ENCODE measurements at places on chromosomes 3 and 15.

GRCh38 chr3:187473778-187474406, 105.7 kb downstream of the RTP4 start:
- DNase-seq: no peak

- no peak for DNase-seq
Measured at GRCh38 chr3:134094491-134094890, 64.8 kb upstream of the SLCO2A1 start.

DNA sequence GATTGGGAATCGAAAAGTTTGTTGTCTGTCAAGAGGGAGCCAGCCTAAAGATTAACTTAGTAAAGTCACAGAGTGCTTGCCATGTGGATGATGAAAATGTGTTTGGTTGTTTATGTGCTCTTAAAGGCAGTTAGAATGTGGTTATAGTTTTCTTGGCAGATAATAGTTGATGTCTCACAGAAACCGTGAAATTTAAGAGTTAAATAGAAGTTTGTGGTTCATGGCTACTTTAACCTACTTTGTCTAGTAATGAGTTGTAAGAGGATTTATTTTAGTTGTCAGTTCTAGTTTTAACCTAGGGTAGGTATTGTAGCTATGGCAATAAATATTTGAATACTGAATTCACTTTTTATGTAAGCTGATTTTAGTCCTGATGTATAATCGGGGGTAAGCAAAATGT, 36.4 kb upstream of the EIF3J start:
- DNase-seq: no peak

DNA sequence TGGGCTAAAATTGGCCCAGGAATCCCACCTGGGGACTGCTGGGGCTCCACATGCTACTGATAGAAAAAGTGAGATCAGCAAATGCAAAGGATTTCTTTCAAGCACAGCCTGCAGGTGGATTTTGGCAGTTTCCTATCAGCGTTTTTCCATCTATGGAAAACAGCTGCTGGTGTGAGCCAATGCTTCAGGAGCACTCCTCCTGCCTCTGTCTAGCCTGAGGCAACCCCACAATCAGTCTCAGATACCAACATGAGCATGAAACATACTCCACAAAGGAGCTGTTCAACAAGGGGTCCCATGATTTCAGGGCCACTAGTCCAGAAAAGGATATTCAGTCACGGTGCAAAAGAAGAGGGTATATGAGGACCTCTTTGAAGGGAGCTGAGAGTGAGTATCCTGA, 311.5 kb upstream of the THBS1 start:
- DNase-seq: no peak

DNA sequence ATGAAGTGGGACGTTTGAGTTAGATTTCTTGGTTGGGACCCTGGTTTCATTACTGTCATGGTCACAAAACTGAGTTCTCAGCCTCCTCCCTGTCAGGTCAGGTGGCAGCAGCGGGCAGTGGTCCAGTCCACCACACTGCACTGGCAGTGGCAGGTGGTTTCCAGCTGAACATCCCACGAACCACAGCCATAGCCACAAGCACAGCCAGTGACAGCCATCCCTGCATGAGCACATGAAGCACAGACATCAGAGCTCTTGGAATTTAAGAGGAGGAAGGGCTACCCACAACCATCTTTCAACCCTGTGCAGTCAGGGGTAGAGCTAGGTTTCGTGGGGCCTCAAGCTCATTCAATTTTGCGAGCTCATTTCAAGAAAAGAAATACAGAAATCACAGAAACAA, 1.5 kb downstream of the RETNLB start:
- no peak for DNase-seq

DNA sequence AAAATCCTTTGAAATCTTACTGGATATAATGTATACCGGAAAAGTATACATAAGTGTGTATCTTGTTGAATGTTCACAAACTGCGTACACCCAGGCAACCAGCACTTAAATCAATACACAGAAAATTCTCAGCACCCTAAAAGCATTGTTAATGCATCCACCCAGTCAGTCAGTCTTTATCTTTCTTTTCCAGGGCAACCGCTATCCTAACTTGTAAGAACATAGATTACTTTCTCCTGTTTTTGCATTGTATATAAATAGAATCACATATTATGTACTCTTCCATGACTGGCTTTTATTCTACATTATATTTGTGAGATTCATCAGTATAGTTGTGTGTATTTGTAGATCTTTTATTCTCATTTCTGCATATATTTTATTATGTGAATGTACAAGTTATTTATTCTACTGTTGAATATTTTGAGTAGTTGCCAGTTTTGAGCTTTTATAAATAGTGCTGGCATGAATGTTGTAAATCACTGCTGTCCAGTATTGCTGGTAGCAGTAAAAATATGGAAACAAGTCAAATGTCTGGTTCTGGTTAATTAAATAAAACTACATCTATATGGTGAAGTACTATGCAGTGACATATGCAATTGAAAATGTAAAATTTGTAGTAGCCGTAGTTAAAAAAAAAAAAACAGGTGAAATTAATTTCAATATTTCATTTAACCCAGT, 62.1 kb downstream of the PDCD6IP start:
- no peak for DNase-seq

DNA sequence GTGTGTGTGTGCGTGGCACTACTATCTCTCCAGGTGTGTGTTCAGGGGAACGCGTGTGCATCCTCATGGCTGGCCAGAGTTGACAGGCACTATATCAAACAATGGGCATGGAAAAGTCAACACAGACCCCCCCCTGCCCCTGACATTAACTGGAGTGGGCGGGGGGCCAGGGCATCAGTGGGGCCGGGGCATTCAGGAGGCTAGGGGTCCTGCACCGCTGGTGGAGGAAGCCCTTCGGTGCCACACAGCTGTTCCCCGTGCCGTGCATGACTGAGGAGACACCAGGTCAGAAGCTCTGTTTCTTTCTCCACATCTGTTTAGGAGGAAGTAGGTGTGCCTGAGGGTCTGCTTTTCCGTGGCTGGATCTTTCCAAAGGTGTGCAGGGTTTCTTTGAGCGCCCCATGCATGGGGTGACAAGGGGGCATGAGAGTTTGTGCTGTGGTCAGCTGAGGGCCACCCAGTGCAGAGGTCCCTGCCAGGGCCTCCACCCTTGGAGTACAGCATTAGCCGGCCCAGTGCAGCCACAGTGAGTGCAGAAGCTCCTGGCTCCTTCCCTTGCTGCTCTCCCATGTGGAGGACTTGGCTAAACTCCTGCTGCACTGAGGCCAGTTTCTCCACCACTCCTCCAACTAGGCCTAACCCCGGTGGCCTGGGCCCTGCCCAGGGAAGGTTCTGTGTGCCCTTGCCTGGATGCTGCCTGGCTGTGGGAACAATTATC, 7.5 kb downstream of the C3orf22 start:
- DNase-seq: peak; percentile 2
